Activated CD4-positive, alpha-beta T cell treated with anti-CD3 and anti-CD28 coated beads, Interleukin-2, amount 10 ng/mL, durations not matched to agents 7 days and 5 days (primary cell): ENCODE measurements at places on chromosomes 2 and 18.

DNA sequence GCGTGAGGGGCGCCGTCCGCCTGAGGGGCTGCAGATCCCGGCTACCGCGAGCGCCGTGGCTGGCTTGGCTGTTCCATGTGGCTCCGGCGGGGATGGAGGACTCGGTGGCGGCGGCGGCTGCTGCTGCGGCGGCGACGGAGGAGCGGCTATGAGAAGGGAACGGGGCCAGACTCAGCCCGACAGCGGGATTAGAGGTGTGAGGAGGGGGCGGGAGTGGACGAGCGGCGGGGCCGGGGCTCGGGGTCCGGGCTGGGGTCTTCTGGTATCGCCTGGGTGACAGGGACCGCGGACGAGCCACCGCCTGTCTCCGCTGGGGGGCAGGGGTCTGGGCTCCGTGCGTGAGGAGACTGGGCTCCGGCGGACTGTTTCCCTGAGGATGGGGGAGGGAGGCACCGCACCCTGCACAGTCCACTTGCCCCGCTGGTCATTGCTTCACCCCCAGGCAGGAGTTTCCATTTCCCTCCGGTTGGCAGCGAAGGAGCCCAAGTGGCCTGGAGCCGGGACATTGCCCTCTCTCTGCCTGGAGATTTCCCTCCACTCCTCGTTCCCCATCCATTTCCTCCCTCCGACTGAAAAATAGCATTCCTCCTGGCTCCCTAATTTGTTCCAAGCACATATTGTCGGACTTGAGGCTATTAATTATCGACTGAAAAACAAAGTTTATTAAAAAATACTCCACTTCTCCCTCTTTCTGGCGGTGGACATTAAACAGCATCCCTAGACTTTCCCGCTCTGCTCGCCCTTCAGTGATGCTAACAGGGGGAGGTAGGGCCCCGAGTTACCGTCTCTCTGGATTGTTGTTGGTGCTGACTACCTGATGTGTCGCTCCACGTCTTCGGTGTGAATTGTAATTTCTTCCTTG lies 577 bp downstream of the EHBP1 start:
- peaks cover 34% of the 10 kb centered on the region for H3K4me1 ChIP-seq
- H3K4me3 ChIP-seq, result peak overlapping the region; percentile 79
- H3K36me3 ChIP-seq, result peaks cover 9% of the 10 kb centered on the region

DNA sequence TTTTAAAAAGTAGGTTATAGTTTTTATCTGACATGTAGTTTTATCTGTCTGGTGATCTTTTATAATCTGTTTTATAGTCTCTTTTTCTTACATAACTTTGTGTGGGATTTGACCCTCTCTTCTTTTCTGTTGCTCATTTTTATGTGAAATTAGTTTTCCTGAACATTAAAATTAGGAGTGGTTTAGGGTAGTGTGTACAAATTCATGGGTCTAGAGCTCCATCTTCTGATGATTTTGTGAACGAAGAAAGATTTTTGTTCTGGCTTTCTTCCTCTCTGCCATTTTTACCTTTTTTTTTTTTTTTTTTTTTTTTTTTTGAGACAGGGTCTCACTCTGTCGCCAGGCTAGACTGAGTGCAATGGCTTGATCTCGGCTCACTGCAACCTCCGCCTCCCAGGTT lies 46.6 kb downstream of the SLC30A6 start:
- no peaks in the 10 kb centered on the region for H3K4me1 ChIP-seq
- no peak for DNase-seq
- no peak overlapping the region for H3K4me3 ChIP-seq

GRCh38 chr18:79405019-79405780 lies 9.5 kb downstream of the NFATC1 start:
- peaks cover 26% of the 10 kb centered on the region for H3K36me3 ChIP-seq
- H3K4me1 ChIP-seq, result peaks cover 55% of the 10 kb centered on the region
- peak overlapping the region; percentile 94 for H3K27ac ChIP-seq
- DNase-seq, result peak; percentile 30

DNA sequence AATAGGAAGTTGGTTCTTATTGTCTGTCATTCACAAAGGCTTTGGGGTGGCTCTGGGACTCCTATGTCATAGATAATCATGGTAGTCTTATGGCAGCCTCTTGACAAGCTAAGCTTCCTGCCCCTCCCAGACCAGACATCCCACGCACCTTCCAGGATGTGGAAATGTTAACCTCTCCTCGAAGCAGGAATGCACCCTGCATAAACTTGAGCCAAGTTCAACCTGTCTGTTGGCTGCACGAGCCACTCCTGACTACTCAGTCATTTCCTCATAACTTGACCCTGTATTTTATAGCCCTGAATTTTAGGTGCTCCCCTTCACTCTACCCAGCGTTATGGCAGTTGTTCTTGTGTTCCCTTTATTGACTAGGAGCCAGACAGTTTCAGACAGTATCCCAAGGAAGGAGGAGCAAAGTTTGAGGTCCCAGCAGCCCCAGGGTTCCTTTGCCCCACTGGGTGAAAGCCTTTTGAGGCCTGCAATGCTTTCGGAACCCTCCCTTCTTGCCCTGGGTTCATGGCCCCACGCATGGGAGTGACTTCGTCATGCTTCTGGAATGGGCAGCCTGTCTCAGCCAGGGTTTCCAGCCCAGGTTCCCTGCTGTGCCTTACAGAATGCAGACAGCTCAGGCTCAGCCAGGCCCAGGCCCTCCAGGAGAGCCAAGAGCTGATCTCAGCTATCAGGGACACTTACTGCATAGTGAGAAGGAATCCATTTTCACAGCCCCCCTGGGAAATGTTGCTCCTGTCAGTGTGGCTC lies 15.6 kb upstream of the INO80C start:
- no peaks in the 10 kb centered on the region for H3K4me1 ChIP-seq
- H3K27ac ChIP-seq, result no peak overlapping the region
- H3K36me3 ChIP-seq, result no peaks in the 10 kb centered on the region
- H3K4me3 ChIP-seq, result no peak overlapping the region
